ENCODE measurements at places on chromosomes 16 and 17. TPM values are rescaled to one million over a fixed set of nuclear protein-coding genes. Genes with fewer than 3 reads are reported as not detected.

KRTAP9-2 gene
- polyA plus RNA-seq = not detected

DYNLL2 gene
- polyA plus RNA-seq = 84.8 TPM

TBC1D3E gene
- not detected for polyA plus RNA-seq

- no peak for DNase-seq
Measured at GRCh38 chr17:5631958-5632590, 47.8 kb upstream of the NLRP1 start.

DNA sequence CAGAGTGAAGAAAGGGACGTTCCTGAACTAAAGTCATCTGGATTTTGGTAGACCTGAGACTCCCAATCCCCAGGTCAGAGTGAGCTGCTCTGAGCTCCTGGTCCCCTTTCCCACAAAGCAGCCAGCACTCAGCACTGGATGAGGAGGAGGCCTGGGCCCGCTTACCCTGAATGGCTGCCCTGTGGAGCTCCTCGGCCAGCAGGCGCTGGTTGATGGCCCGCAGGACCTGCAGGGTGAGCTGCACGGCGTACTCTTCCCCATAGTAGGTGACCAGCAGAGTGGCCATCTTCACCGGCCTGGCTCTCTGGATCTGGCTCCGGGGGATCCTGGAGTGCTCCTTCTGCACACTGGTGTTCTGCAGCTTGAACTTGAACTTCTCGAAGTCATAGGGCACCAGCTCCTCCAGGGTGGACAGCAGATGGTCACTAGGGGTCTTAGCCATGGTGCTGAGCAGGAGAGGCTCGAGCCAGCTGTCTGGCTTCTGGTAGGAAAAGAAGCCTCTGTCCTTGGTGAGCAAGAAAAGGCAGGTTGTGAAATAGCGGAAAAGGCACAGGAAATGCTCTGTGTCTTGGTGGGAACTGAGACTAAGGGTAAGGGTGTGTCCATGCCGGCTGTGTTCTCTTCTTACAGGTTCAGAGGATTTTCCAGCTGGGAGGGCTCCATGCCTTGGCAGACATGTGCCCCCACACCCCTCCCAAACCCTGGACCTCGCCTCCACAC, at the start of gene MEFV:
TSS of gene MEFV (minus strand) at position 488 of the 720 bp plus-strand sequence. CDS start at position 442, 46 bp downstream.
- no peak for DNase-seq

GRCh38 chr17:8300627-8301242, 5.5 kb upstream of the SLC25A35 start:
- no peak for DNase-seq

GRCh38 chr17:66310528-66311148, 8.2 kb downstream of the PRKCA start:
- DNase-seq = no peak

DNA sequence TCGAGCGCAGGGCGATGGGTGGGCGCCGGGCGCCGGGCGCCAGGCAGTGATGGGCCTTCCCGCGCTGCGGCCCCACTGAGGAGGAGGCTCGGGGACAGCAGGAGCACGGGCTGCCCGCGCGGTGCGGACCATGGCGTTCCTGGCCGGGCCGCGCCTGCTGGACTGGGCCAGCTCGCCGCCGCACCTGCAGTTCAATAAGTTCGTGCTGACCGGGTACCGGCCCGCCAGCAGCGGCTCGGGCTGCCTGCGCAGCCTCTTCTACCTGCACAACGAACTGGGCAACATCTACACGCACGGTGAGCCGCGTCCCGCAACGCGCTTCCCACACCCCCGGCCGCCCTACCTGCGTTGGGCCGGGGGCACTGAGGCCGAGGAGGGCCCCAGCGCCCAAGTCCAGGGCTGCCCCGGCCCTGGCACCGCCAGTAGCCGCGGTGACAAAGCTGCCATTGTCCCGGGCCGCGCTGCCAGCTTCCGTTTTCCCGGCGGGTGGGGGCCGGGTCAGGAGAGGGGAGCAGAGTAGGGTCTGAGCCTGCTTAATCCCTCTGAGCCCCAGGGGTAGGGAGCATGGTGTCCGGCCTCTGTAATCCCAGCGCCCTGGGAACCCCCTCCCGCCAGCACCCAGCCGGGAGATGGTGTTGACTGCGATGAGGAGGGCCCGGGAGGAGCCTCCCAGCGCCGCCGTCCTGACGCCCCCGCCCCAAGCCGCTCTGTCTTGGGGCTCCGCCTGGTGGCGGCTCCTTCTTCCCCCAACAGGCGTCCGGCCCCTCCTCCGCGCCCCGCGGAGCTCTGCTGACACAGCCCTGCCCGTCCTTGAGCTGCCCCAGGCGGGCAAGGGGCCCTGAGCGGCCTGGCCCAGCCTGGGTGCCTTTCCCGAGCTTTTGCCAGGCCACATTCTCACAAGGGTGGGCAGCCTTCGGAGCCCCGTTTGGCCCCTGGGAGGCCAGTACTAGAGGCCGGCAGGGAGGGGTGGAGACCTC, 685 bp downstream of the PAQR4 start:
- DNase-seq = no peak

GRCh38 chr16:67865318-67865717, 7.5 kb upstream of the EDC4 start:
- DNase-seq = no peak

GRCh38 chr17:29255926-29256522, 9.4 kb downstream of the CRYBA1 start:
- no peak for DNase-seq

DNA sequence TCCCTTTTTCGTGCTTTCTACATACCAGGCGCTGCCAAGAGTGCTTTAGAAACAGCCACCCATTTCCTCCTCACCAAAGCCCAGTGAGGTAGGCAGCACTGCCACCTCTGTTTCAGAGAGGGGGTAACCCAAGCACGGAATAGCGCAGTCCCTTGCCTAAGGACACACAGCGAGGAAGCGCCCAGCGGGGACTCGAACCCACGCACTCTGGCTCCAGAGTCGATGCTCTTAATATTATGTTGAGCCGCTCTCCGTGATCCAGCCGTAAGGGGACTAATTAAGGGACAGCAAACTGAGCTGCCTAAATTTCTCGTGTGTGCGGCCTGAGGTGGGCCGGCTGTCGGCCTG, 497 bp downstream of the CES1 start:
- no peak for DNase-seq

GRCh38 chr17:31061678-31062077, 33.1 kb upstream of the NF1 start:
- DNase-seq = no peak

GRCh38 chr17:27535178-27535928, 79.1 kb downstream of the KSR1 start:
- DNase-seq = no peak

DNA sequence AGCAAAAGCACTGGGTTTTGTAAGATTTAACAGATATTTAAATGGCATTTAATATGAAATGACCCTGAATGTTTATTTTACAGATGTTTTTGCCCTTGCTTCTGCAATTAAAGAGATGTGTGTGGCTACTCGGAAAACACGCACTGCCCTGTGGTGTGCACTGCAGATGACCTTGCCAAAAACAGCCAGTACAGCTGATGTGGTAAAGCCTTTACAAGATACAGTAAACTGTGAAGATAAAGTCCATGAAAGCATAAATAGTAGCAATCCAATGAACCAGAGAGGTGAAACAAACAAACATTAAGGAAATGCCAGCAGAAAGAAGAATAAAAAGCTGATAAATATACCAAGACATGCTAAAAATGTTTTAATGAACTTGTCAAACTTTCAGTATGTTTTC, 15.7 kb downstream of the CCDC43 start:
- no peak for DNase-seq

DNA sequence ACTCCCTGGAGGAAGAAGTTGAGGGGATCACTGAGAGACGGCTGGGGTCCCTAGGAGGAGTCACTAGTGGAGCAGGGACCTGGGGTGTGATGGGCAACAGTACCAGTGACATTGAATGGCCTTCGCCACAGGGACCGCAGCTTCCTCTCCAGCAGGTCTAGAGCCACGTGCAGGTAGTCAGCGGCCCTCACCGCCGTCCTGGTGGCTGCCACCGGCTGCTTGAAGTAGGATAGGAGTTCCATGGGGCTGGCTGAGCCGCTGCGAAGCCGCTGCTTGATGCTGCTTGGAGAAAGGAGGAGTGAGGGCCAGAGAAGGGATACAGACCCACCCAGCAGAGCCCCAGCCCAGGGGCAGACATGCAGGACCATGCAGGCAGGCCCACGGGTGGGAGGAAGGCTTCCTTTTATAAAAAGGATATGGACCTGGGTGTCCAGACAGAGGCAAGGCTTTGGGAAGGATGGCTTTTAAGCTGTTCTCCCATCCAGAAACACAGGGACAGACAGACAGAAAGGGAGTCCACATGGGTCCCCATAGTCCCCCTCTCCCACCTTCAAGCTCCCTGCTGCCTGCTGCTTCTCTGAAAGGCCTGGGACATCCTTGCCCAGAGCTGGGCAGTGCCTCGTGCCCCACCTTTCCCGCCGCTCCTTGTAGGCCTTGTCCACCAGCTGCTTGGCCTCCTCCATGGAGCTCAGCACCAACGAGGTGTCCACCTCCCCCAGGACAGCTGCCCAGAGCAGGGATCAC, 827 bp downstream of the MPO start:
- DNase-seq = no peak
